ENCODE measurements at places on chromosomes 6 and 20. TPM values are rescaled to one million over a fixed set of nuclear protein-coding genes. Genes with fewer than 3 reads are reported as not detected.

DNA sequence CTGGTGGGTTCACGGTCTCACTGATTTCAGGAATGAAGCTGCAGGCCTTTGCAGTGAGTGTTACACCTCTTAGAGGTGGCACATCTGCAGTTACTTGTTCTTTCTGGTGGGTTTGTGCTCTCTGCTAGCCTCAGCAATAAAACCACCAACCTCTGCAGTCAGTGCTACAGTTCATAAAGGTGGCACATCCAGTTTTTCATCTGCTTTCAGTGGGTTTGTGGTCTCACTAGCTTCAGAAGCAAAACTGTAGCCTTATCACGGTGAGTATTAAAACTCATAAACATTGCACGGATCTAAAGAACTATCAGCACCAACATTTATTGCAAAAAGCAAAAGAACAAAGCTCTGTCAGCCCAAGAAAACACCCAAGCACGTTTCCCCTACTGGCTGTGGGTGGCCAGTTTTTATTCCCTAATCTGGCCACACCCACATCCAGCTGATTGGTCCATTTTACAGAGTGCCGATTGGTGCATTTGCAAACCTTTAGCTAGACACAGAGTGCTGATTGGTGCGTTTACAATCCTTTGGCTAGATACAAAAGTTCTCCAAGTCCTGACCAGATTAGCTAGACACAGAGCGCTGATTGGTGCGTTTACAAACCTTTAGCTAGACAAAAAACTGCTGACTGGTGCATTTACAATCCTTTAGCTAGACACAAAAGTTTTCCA, 3.4 kb upstream of the TMEM14C start:
- H3K4me1 ChIP-seq: peaks cover 20% of the 10 kb centered on the region
- H3K27me3 ChIP-seq: no peaks in the 10 kb centered on the region
- H3K27ac ChIP-seq: no peak overlapping the region

- H3K27me3 ChIP-seq: no peaks in the 10 kb centered on the region
- no peak overlapping the region for H3K27ac ChIP-seq
Observed at GRCh38 chr6:93176070-93176469, 243.3 kb downstream of the EPHA7 start.

Gene ACTL10
- polyA plus RNA-seq: 1.1 TPM

DNA sequence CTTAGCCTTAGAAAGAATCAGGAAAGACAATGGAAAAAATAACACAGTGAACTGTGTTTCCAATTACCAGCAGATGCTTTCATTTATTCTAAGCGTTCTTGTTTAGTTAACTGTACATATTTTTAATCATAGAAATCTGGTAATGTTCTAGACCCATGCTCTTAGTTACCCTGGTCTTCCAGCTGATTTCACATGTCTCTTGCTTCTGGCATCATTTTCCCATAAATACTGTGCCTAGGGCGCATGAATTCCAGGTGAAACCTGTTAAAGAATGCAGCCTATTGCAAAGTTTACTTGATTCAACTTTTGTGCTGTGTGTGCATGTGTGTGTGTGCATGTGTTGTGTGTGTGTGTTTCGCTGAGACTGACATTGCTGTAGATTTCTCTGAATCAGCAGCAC, 178.6 kb downstream of the PDE7B start:
- no peaks in the 10 kb centered on the region for H3K27me3 ChIP-seq
- peaks cover 2% of the 10 kb centered on the region for H3K4me1 ChIP-seq
- H3K27ac ChIP-seq: no peak overlapping the region

GRCh38 chr6:22569281-22570184, at the start of gene HDGFL1:
Gene HDGFL1 (plus strand): TSS chr6:22569566. CDS start chr6:22569576, 10 bp downstream.
- no peak within 1 kb of the TSS for H3K4me3 ChIP-seq
- no peaks in the 10 kb centered on the region for H3K4me1 ChIP-seq
- no peaks in the 10 kb centered on the region for H3K27me3 ChIP-seq

DNA sequence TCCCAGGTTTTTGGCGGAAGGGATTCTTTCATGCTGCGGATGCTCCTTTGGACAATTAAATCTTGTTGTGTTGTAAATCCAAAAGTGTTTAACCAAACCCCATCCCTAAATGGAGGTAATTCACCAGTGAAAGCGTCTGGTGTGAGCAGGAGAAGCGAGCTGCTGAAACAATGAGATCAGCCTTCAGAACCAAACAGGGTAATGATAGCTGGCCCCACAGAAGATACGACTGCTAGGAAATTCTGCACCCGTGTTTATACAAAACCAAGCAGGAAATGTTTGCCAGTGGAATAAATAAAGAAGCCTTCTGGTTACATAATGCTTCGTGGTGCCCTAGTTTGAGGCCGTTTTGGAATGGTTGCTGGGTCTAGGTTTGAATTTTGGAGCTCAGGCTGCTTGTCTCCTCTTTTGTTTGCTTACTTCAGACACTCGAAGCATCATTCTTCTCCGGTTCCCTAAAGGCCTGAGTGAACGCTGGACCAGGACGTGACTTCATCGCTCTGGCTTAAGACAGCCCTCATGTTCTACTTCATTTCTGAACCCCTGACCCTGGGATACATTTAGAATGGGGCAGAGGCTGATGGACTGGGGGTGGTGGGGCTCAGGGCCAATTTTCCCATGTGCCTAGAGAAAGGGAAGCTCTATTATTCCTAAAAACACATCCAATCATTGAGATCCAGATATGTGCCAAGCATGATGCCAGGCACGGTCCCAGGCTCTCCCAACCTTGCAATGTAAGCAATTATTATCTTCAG, 61.6 kb upstream of the JAG1 start:
- H3K4me1 ChIP-seq: no peaks in the 10 kb centered on the region
- H3K27ac ChIP-seq: no peak overlapping the region
- H3K4me3 ChIP-seq: no peak overlapping the region
- no peaks in the 10 kb centered on the region for H3K27me3 ChIP-seq

Gene KHDC1
- 0.13 TPM for polyA plus RNA-seq

Gene ANKRD66
- not detected for polyA plus RNA-seq

Gene PTGIS
- not detected for polyA plus RNA-seq

GRCh38 chr6:217048-217659, 75.1 kb upstream of the DUSP22 start:
- no peaks in the 10 kb centered on the region for H3K36me3 ChIP-seq
- DNase-seq: peak; percentile 33
- H3K27ac ChIP-seq: no peak overlapping the region
- peaks cover 35% of the 10 kb centered on the region for H3K4me1 ChIP-seq

Gene MICAL1
- 13.2 TPM for polyA plus RNA-seq

DNA sequence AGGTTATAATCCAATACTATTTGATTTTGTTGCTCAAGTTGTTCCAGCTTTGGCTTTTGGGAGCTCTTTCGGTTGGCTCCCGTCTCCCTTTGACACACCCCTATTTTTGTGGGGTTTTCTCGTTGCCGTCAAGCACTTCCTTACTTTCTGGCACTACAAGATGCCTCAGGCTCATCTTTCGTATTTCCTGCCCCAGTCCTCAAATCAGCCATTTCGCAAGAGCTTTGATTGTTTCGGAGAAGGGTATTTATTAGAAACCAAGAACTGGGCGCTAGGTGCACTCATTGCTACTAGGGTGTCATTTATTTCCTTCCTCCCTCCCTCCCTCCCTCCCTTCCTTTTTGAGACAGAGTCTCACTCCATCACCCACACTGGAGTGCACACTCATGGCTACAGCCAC, 13.3 kb upstream of the SOX12 start:
- no peaks in the 10 kb centered on the region for H3K36me3 ChIP-seq
- no peaks in the 10 kb centered on the region for H3K27me3 ChIP-seq
- no peak for DNase-seq
- no peak overlapping the region for H3K27ac ChIP-seq

GRCh38 chr6:113048741-113049140, 701.6 kb downstream of the RFPL4B start:
- DNase-seq: no peak
- H3K27me3 ChIP-seq: no peaks in the 10 kb centered on the region
- H3K27ac ChIP-seq: no peak overlapping the region
- no peaks in the 10 kb centered on the region for H3K36me3 ChIP-seq

DNA sequence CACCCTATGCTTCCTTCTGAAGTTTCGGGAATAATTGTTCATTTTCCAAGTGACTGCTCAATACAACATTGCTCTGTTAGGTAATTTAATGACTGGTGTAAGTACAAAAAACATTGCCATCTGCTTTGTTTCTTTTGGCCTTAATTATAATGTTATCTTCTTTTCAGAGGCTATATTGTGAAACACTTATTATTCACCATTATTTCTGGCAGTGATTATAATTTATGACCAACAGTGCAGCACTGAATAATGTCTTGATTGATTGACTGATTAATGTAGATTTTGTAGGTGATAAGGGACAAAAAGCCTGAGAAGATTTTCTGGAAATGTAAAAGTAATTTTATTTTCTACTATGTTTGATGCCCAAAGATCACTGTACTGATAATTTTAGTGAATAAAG, 377.7 kb downstream of the PLCB1 start:
- no peak for DNase-seq
- no peak overlapping the region for H3K4me3 ChIP-seq
- no peak overlapping the region for H3K27ac ChIP-seq
- H3K36me3 ChIP-seq: no peaks in the 10 kb centered on the region
- no peaks in the 10 kb centered on the region for H3K27me3 ChIP-seq

DNA sequence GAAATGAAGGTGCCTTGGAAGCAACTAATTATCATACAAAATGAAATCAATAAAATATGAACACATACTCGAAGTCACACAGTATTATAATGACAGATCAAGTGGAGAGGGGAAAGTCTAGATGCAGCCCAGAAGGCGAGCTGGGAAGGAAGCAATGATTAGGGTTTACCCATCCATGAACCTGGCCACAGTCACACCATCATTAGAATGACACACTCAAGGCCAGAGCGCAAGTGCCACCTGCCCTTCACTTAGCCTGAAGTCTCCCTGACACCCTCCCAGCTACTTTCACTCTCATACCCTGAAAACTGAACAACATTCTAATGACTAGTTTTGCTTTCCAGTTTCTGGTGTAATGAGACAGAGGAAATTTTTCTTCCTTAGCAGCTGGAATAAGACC, 302.8 kb upstream of the JARID2 start:
- H3K4me1 ChIP-seq: peaks cover 34% of the 10 kb centered on the region
- no peaks in the 10 kb centered on the region for H3K36me3 ChIP-seq
- no peak overlapping the region for H3K27ac ChIP-seq

DNA sequence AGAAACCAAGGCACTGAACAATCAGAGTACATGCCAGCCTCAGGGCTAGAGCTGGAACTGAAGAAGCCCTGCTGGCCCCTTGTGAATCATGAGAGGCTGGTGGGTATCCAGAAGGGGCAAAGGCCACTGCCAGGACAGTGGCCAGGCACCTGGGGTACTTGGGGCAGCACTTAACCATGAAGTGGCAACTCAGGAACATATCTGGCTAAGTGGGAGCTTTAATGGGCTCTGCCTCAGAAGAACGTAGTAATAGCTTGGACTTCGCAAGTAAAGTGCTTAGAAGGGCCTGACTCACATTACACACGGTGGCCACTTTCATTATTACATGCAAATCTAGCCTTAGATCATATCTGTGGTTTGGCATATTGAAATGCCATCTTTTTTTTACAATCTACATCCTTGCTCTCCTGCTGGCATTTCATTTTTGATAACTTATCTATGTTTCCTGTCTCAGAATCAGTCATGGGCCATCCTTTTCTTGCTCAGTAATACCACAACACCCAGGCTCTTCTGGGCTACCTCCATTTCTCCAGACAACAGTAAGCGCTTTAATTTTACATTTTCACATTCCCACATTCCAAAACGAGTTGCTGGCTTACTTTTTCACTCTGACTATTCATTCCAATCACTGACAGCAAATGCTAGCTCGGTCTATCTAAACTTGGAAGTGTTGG, 21.6 kb downstream of the NAPB start:
- no peaks in the 10 kb centered on the region for H3K27me3 ChIP-seq
- no peak overlapping the region for H3K4me3 ChIP-seq
- peaks cover 10% of the 10 kb centered on the region for H3K4me1 ChIP-seq
- no peak overlapping the region for H3K27ac ChIP-seq

Gene ELOVL2
- not detected for polyA plus RNA-seq

GRCh38 chr20:33584976-33585375, 77.2 kb upstream of the C20orf144 start:
- H3K4me1 ChIP-seq: no peaks in the 10 kb centered on the region
- H3K27ac ChIP-seq: no peak overlapping the region
- H3K27me3 ChIP-seq: no peaks in the 10 kb centered on the region
- H3K4me3 ChIP-seq: no peak overlapping the region

DNA sequence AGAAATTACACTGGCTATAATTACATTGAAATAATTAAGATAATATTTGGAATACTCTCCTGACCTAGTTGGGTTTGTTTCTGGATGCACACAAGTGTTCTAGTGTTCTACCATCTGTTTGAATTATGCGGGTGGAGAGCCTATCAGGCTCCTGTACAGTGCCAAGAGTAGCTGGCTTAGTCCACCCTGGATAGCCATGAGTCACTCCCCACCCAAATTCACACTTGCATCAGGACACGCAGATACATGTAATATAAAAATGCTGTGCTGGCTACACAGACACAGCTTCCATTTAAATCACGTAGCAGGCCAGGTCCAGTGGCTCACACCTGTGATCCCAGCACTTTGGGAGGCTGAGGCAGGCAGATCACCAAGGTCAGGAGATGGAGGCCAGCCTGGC, 686.2 kb upstream of the SLC35B3 start:
- H3K4me1 ChIP-seq: no peaks in the 10 kb centered on the region
- H3K36me3 ChIP-seq: no peaks in the 10 kb centered on the region
- no peak overlapping the region for H3K27ac ChIP-seq
- no peaks in the 10 kb centered on the region for H3K27me3 ChIP-seq

DNA sequence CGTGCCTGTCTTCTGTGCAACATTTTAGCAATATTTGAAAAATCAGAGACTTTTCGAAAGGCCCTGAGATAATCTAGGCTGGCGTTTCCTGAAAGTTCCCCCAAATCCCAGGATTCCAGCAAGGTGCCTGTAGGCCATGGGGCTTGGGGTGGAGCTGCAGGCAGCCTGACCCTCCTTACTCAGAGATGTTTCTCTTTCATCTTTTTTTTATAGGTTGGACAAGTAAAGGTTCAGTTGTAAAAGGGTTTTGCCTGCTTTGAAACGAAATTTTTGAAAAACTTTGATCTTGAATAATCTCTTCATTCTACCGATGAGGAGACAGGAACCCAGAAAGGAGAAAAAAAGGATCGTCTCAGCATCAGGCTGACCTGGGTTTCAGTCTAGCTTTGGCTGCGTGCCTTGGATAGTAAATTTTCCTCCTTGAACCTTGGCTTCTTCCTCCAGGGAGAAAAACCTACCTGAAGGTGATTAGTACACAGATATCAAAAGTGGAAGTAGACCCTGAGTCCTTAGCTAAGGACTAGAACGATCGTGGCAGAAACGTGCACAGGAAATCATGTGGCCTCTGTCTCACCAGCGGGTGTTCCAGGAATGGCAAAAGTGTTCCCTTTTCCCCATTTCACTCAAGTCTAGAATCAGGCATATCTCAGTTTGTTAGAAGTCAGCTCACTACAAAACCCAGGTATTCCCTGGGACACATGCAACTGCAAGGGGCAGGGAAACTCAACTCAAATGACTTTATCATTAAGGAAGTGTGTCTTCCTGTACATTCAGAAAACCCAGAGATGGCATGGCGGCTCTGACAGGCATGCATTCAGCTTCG, 128.2 kb upstream of the PTPN1 start:
- peak; percentile 63 for DNase-seq
- H3K4me3 ChIP-seq: no peak overlapping the region
- no peaks in the 10 kb centered on the region for H3K27me3 ChIP-seq
- H3K27ac ChIP-seq: peak overlapping the region; percentile 35
- H3K36me3 ChIP-seq: no peaks in the 10 kb centered on the region
